ENCODE measurements at places on chromosomes 5 and 9.

- no peak for DNase-seq
These were observed 102.0 kb upstream of the BOD1 start for GRCh38 chr5:173718469-173718868.

DNA sequence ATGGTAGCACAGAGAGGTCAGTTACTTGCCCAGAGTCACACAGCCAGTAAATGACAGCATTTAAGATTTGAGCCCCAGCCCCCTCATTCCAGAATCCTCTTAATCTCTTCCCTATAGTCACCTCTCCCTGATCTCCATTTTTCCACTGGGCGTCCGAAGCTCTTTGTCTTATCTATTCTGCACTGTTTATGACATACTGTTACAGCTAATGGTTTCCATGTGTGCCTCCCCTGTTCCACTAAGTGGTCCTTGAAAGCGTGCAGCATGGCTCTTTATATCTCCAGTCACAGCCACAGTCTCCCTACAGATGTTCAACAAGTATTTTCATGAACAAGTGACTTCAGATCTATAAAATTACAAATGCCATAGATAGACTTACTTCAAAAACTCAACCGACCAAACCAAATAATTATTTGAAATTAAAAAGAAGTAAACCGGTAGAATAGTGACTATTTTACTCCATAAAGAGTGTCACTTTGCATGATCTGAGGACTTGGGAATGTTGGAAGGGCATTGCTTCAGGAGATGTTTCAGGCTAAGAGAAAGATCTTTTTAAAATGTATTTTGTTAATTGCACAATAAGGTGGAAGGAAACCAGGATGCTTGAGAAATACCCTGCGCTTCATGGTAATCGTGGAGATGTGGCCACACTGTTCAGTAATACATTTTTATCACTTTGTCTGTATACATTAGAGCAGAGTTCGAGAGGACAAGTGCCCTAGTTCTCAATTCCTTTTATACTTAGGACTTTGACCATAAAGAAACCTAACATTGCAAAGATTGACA is 237.2 kb downstream of the FBXL7 start:
- no peak for DNase-seq

DNA sequence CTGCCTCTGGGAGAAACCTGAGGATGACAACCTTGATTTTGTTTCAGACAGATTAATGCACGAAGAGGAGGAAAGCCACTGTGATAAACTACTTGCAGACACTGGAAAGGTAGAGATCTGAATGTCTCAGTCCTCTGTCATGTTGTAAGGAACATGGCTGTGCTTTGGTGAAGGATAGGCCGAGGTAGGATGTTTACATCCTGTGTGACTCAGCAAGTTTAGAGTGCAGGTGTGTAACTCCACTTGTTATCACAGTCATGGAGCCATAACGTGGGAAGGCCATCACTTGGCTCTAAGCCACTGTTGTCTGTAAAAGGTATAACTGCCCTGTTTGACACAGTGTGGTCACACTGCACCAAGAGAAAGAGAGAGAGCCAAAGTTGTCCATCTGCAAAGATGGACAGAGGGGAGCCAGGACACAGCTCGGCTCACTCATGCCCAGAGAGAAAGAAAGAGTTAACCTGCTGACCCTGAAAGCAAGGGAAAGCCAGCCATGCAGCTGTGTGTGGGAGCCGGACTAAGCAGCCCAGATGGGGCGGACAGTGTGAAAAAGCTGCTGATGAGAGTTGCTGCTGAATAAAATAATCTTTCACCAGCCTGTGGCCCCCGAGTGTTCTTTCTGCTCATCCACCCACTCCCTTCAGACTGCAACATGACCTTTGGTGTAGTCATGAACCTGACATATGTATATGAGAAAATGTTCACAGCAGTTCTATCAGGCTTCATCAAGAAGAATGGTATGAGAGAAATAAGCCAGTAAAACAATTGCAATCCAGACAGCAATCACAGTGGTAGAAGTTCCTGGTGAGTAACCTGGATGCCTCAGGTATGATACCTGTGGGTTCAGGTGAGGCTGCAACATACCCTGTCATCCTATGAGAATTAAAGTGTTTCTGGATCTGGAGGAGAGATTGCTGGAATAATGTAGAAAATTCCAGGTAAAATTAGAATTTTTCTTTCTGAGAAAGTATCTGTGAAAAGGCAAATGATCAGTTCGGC is 115.9 kb downstream of the TARS1 start:
- no peak for DNase-seq

- DNase-seq: no peak
These were observed 25.7 kb downstream of the FRMPD1 start for GRCh38 chr9:37676411-37676830.

DNA sequence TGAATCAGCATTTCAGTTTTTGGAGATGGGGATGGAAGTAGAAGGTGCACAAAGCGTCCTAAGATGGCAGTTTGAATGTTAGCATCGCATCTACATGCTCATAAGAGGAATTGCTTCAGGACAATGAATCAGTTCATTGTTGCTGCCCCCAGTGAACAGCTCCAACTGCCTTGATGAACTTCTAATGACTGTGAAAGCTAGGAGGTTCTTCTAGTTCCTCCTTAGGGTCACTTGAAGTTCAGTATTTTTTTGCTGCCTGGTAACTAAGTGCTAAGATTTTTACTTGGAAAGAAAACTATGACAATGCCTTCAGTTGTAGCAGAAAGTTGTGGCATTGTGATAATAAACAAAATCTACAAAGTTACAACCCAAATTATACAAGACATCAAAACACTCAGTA is 271.6 kb downstream of the RAB3C start:
- no peak for DNase-seq

- DNase-seq: no peak
These were observed 202.6 kb downstream of the CDH12 start for GRCh38 chr5:22650511-22650910.

DNA sequence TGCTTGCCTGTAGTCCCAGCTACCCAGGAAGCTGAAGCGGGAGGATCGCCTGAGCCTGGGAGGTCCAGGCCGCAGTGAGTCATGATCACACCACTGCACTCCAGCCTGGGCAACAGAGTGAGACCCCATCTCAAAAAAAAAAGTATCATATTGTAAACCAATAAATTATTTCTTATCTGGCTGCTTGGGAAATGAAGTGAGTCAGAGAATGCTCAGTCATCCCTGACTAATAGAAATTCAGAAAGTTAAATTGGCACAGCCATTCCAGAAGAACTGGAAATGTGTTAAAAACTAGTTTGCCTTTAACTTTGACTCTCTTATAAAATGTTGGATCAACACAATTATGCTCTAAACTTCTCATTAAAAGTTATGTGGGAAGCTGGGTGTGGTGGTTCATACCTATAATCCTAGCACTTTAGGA is 9.8 kb upstream of the GNE start:
- DNase-seq: no peak

GRCh38 chr5:179232091-179232735 is 113.0 kb downstream of the ADAMTS2 start:
- DNase-seq: no peak

DNA sequence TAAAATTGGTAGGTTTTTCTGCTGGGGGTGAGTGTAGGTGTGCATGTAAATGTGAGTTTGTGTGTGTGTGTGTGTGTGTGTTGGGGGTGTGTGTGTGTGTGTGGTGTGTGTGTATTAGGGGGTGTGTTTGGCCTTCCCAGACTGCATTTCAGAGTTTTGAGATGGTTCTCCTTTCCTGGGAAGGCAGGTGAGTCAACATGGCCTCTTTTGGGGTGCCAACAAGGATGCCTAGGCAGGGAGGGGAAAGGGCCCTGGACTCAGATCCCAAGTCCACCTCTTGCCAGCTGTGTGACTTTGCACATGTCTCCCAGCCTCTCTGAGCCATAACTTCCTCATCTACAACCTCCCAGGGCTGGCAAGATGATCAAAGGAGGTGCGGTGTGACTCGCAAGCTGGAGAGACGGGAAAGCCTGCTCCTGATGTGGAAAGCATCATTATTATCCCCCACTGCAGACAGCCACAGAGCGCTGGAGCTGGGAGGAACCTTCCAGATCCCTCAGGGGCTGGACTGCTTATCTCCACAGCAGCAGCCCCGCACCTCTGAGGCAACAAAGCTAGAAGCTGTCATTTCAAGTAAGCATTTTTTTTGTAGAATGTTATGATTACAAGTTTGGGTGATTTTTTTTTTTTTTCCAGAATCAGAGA is 63.5 kb upstream of the TBC1D2 start:
- no peak for DNase-seq

- DNase-seq: no peak
These were observed 24.9 kb downstream of the TAS2R1 start for GRCh38 chr5:9605041-9605838.

DNA sequence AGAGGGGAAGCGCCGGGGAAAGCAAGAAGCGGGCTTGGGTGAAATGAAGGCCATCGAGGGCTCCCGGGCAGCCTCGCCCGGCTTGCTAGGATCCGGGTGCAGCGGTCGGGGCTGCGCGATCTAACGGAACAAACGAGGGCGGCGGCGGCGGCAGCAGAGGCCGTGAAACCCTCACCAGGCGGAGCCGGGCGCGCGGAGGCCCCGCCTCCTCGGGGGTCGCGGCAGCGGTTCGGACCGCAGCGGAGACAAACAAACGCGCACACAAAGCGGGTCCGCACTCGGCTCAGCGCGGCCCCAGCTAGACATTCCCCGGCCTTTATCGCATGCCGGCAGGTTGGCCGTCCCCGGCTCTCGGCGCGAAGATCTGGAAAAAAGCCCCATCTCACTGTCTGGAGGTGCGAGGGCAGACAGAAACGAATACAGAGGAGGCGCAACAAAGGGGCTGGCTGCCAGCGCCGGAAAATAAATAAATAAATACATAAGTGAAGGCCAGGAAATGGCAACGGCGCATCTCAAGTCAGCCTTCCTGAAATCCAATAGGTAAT is 10.5 kb upstream of the TRIM36 start:
- DNase-seq: no peak

DNA sequence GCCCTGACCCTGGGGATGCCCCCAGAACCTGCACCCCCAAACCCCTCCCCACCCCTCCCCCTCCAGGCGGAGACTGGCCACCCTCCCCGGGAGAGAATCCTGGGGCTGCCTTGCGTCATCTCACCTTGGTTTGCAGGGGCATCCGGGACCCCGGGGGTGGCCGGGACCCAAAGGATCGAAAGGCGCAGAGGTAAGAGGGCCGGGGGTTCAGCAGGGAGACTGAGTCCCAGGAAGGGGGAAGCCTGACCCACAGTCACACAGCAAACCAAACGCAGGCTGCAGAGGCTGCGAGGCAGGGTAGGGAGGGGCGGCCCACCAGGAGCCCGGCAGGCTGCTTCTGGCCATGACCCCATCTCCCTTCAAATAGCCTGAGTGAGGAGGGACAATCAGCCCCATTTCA is 33.8 kb upstream of the ORM1 start:
- DNase-seq: no peak

GRCh38 chr5:99063737-99064136 is 134.9 kb upstream of the CHD1 start:
- no peak for DNase-seq

- DNase-seq: no peak
These were observed 5.4 kb downstream of the DMAC1 start for GRCh38 chr9:7794196-7794595.

DNA sequence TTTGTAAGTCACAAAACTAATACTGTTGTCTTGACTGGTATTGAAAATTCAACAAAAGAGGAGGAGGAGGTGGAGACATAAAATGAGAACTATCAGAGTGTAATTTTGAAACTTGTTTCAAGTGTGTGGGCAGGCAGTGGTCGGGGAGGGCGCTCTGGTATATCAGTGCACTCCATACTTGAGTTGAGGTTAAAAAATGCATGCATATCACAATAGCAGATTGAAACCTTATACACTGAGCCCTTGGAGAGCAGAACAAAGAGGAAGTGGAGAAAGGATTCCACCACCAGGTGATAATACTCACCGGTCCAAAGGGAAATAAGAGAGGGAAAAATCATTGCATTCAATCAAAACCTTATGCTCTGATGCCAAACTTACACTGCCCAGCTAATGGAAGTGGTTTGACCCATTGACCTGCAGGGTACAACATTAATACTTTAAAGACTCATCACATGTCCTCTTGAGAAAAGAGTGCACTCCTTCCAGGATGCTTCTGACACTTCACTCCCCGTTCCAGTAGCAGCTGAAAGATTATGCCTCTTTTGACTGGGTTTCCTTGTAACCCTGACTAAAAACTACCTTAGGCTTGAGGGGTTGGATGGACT is 79.5 kb upstream of the FAM169A start:
- DNase-seq: no peak

GRCh38 chr9:20065046-20065445 is 276.2 kb upstream of the SLC24A2 start:
- DNase-seq: no peak

DNA sequence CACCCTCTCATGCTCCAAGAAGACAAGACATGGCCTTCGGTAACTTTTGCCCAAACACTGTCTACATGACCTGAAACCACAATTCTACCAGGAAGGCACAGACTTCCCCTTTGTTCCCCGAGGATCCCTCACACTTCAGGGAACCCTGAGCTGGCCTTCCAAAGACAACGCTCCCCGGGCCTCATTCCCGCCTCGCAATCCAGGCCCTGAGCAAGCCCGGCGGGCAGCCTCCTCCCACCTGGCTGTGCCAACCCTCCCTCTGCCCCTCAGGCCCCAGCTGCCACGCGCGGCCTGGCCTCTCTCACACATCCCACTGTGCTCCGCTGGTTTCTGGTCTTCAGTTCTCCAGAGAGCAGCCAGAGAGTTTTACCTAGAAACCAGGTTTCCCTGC is 7.3 kb downstream of the QSOX2 start:
- no peak for DNase-seq

- DNase-seq: no peak
These were observed 22.3 kb upstream of the RNF130 start for GRCh38 chr5:180093651-180094382.

GRCh38 chr5:154627698-154628678 is 127.2 kb upstream of the LARP1 start:
- DNase-seq: no peak

DNA sequence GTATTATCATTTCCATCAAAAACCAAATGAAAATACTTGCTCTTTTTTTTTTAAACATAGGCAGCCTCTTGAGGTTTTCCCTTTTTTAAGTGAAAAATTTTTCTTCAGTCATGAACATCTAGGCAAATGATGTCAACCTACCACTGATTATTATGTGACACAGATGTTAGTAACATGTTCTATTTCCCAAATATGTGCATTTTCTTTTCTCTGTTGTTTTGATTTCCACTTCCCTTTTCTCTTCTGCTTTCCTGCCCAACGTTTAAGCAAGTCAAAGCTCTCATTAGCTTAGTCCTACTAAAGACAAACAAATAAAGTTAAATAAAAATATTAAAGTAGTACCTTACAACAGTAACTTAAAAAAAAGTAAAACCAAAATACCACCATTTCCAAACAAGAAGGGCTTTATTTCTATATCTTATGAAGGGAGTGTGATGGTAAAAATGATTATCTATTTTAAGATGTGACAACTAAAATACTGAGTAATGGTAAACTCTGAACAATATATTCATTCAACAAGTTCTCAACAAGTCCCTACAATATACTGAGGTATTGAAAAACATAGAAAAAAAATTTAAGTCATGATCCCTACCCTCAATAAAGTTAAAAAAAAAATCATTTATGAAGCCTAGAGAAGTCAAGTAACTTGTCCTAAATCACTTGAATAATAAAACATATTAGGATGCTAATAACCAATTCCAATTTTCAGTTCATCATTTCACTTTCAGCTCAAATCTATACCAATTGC is 9.4 kb downstream of the SLC38A9 start:
- no peak for DNase-seq

- DNase-seq: peak; percentile 72
These were observed 4.6 kb downstream of the EPB41L4B start for GRCh38 chr9:109316207-109316640.

Data from NCI-H2107 (cell line).